ENCODE measurements at places on chromosomes 1 and 21.

- DNase-seq, result no peak
These were observed 155.4 kb upstream of the KCND3 start for GRCh38 chr1:112144733-112145426.

DNA sequence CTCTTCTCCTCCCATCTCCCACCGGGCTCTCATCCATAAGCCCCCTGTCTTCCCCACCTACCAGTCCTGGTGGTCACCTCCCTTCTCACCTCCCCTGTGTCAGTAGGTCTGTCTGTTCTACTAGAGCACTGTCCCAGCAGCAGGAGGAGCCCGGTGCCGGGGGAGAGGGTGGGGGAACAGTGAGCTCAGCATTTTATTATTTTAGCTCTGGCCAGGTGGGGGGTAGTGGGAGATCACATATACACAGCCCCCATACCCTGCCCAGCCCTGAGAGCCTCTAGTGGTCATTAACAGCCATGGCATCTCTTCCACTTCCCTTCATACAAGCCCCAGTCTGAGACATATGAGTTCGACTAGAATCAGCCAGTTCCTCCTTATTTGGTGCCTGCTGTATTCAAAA lies at the start of gene TMOD4:
TMOD4 (minus strand) TSS at position 119 of the 400 bp plus-strand sequence. CDS start 1,106 bp downstream, outside the sequence.
- no peak for DNase-seq

DNA sequence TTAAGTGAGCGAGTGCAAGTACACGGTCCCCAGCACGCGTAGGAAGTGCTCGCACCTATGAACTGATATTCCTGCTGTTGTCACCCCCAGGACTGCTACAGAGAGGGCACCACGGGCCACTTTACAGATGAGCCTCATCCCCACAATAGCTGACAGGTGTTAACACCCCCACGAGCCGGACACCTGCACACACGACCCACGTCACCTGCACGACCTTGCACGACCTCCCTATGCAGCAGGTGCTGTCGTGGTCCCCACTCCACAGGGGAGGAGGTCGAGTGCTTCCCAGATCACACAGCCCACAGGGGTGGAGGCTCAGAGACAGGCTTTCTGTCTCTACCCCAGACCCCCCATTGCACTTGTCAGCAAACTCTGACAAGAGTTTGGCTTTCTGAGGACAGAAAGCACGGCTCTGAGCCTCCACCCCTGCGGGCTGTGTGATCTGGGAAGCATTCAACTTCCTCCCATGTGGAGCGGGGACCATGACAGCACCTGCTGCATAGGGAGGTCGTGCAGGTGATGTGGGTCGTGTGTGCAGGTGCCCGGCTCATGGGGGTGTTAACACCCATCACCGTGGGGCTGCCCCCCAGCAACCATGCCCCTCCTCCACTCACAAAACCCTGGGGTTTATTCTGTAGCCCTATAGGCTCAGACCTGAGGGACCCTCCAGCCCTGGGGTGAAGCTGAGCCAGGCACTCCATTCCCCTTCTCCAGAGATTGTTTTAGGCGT lies 80.8 kb downstream of the MATN1 start:
- DNase-seq, result no peak

DNA sequence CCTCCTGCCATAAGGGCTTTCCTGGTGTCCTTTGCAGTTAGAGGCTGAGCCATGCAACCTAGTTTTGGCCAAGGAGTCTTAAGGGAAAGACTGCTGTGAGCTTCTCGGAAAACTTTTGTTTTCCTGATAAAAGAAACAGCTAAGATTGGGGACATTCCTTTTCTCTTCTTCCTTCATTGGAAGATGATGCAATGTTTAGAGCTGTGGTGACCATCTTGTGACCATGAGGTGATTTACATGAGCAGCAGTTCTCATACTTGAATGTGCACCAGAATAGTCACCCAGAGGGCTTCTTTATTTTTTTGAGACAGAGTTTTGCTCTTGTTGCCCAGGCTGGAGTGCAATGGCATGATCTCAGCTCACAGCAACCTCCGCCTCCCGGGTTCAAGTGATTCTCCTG lies 20.4 kb upstream of the SMAP2 start:
- no peak for DNase-seq

GRCh38 chr1:235093013-235093695 lies 35.5 kb downstream of the TOMM20 start:
- DNase-seq, result no peak

DNA sequence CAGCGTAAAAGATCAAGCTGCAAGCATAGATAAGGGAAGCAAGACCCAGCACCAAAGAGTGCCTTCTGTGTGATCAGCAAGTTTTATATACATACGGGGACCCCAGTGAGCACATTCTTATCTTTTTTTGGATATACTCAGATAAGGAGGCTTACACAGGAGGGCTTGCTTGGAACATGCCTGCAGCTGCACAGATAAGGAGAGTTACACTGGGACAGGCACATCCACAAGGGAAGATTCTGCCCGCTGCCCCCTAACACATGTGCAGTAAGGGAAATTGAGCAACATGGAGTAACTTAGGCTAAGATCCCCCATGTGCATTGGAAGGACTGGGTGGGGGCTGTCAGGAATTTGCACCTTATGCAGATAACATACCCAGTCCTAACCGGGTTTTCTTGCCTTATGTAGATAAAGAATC lies 1334.8 kb downstream of the MRPL39 start:
- no peak for DNase-seq

DNA sequence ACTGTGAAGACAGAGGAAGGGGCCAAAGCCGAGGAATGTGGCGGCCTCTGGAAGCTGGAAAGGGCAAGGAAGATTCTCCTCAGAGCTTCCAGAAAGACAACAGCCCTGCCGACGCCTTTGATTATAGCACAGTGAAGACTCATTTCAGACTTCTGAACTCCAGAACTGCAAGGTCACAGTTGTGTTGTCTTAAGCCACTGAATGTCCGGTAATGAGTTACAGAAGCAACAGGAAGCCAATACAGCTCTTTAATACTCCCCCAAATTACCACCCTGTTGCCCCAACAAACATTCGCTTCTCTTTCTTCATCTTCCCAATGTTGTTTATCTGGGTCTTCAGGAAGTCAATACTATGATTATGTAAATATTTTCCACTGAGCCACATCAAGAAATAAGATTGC lies 44.0 kb downstream of the ETS2 start:
- DNase-seq, result no peak

- DNase-seq, result no peak
These were observed 73.0 kb downstream of the DHRS3 start for GRCh38 chr1:12544992-12545391.

GRCh38 chr1:206482611-206483010 lies 12.3 kb downstream of the IKBKE start:
- DNase-seq, result no peak

DNA sequence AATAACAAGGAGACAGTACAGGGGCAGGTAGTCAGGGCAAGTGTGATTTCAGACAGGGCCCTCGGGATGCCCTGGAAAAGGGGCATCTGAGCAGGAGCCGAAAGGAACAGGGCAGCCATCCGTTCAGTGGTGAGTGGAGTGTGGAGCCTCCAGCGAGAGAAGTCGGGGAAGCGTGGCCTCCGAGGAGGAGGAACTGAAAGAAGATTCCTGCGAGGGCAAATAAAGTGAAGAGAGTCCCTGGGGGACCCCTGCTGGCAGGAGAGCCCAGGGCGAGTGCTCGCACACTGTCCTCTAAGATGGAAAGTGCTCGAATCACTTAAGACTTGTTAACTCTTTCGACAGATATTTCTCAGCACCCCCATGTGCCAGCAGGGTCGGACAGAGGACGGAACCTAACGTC lies 3.5 kb upstream of the UTS2 start:
- DNase-seq, result no peak

DNA sequence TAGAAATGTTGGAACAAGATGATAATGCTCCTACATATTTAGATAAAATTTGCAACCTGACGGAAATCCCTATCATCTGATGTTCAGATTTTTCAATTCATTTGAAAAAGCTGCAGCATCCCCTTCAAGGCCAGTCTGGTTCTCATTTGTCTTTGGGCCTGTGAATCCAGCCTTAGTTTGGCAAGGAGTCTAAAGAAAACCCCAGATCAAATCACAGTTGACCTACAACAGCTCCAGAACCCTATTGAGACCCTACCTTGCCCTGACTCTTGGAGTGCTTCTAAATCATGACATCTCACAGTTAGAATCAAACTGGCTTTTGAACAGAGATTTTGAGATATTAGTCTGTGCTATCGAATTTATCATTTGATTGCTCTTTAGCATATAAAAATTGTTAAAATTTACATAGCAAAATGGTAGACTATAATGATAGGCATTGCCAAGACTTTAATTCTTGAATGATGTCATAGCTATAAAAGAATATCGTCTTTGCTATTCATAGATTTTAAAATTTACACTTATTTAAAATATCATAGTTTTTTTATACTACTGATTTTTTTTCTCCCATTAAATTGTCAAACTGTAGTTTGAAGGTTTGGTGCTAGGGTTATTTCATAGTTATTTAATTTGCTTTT lies 2.2 kb downstream of the PPP2R5A start:
- DNase-seq, result no peak

DNA sequence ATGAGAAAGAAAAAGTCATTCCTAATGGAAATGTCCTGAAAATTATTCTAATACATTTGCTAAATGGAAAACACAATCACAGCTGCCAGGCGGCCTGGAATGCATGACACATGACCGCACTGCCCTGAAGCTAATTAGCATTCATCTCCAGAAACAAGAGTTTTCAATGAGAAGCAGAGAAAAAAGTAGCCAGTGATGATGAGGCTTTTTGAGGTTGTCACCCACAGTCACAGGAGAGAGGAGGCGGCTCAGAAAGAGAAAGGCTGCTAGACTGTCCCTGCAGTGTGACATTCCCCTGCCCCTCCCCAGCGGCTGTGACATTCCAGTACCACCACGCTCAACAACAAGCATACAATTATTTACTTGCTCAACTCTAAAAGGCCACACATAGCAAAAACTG lies 122.9 kb upstream of the KRTAP19-8 start:
- no peak for DNase-seq

DNA sequence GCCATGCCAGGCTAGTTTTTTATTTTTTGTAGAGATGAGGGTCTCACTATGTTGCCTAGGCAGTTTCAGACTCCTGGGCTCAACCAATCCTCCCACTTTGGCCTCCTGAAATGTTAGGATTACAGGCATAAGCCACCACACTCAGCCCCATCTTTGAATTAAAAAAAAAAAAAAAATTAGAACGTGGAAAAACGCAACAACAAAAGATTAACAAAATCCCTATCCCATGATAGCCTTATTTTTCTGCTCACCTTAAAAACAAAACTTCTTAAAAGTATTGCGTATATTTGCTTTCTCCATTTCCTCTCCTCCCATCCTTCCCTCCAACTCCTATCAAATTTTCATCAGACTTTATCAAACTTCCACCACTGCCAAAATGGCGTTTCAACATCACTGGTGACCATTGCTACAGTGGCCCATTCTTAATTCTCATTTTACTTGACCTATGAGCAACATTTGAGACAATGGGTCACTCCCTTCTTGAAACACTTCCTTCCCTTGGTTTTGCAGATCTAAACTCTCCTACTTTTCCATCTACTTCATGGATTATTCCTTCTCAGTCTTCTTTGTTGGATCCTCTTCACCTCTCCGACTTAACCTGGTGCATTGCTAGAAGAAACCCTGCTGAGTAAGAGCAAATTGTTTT lies 579 bp upstream of the ZNF684 start:
- no peak for DNase-seq

- DNase-seq, result no peak
These were observed 64.8 kb upstream of the ATP5PO start for GRCh38 chr21:33980276-33980916.

GRCh38 chr1:3596663-3597598 lies 14.4 kb downstream of the MEGF6 start:
- no peak for DNase-seq

DNA sequence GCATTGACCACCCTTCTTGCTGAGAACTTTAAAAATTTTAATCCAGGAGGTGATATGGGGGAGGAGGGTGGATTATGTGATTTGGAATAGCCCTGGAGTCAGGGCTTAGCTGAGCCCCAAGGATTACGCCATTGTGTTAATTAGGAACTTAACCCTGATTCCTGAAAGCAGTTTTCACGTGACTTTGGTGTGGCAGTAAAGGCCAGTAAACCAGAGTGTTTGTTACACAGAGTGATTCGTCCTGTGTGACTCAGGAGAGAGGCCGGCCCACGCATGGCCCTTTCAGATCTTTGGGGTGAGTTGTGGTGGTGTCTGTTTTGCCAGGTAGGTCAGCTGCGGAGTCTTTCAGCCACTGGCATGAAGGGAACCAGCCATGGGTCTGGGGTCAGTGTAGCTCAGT lies 107.6 kb downstream of the NOS1AP start:
- no peak for DNase-seq

DNA sequence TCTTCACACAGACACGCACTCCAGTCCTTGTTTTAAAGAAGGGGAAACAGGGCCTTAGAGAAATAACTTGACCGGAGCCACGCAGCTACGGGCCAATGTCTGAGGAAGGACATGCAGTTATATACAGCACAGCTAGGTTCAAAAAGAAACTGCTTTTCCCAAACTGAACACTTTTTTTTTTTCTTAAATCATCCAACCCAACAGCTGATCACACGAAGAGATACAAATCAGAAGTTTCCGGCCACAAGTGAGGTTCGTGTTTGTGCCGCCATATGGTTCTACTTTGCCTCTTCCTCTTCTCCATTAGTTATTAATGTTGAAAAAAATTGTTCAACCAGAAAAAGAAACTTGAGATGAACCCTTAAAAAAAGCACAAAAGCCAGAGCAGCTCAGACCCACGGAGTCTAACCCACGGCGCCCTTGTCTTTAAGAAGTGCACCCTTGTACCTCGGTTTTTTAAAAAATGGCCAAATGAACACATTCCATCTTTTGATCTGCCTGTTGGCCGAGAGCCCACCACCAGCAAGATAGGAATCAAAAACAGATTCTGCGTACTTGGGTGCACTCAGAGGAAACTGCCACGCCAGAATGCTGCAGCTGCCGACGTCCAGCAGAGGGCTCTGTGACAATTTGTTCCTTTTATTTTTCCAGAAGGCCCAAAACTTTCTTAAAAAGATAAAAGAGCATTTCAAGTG lies 78.9 kb downstream of the SLC66A1 start:
- peak; percentile 77 for DNase-seq

GRCh38 chr1:177561436-177561835 lies 390.7 kb downstream of the BRINP2 start:
- no peak for DNase-seq

DNA sequence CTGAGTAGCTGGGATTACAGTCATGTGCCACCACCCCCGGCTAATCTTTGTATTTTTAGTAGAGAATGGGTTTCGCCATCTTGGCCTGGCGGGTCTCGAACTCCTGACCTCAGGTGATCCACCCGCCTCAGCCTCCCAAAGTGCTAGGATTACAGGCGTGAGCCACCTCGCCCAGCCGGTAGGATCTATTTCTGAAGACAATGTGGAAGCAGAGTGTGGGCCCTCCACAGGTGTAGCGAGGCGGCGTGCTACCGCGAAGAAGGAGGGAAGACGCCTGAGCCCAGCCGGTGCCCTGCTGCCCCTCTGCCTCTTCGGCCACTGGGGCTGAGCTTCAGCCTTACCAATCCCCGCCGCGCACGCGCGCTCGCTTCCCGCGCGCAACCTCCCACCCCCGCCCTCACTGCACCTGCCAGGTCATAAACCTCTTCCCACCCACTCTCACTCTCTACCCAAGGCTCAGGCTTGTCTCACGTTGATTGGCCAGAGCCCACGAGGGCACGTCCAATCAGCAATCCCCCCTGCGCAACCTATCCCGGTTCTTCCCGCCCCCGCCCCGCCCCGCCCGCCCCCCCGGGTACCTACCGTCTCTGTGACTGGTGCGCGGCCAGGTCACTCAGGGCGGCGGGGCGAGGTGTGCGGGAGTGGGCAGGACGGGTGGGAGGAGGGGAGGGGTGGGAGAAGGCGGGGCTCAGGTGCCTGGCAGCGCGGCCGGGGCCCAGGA lies 409 bp upstream of the HOOK1 start:
- DNase-seq, result peak; percentile 96

GRCh38 chr1:65079941-65080340 lies 68.1 kb upstream of the AK4 start:
- DNase-seq, result no peak
